ENCODE measurements at places on chromosomes 7 and 10. TPM values are rescaled to one million over a fixed set of nuclear protein-coding genes. Genes with fewer than 3 reads are reported as not detected.

The ICA1 gene
- total RNA-seq = 2.4 TPM

The MINDY3 gene
- 24.2 TPM for total RNA-seq

The GPRIN2 gene
- total RNA-seq = 0.11 TPM

The ARPC1A gene
- total RNA-seq = 192 TPM

The SPDYE8 gene
- total RNA-seq = not detected

The CC2D2B gene
- total RNA-seq = not detected

All from hair follicular keratinocyte (primary cell).